ENCODE measurements at places on chromosomes 2 and 18.

- no peak for DNase-seq
Observed at GRCh38 chr2:170846314-170846713, 29.6 kb downstream of the GAD1 start.

GRCh38 chr18:9520666-9521065 lies 45.4 kb downstream of the RALBP1 start:
- DNase-seq = no peak

DNA sequence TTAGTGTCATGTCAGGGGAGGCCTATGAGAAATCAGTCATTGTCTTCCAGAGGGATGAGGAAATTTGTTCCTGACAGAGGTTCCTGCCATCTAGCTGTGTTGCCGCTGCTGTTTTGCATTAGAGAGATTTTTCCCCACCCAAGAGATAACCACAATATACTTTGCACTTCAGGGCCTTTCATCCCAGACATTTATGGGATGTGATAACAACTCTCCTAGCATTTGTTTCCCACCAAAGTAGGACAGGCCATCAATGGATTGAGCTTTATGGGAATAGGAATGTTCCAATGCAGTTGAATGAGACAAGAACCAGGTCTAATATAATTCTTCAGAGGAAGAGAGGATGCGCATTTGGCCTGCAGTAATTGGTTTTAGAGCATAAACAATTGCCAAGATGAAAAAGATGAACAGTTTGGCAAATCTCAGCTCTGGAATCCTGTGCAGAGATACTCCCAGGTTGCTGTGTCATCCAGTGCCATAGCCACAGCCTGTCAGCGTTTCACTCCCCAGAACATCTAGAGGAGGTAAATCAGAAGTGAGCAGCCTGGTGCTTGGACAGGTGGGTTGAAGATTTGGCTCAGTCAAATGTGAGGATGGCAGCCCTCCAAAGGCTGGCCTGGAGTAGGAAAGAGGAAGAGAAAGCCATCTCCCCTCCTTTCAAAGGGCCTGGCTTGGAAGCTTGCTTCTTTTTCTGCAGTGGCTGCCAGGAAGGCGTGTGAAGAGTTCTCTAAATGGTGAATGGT lies 93.7 kb upstream of the SETBP1 start:
- no peak for DNase-seq

DNA sequence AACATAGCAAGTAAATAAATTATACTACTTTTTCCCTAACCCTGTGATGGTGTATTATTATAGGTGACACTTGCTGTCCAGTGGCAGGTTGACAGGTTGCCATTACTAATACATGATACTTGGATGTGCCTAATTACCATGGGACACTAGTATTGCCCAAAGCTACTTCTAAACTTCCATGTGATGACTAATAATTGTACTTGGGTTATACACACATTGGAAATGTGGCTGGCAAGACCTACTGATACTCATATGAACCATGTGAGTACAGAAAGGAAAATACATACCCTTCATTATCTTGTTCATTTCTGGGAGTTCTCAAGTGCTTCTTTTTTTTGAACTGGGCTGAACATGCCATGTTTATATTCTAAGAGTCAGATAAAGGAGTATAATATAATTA lies 156.4 kb downstream of the IKZF2 start:
- no peak for DNase-seq

- no peak for DNase-seq
Observed at GRCh38 chr2:41963661-41964525, 83.9 kb upstream of the PKDCC start.

Data from activated naive CD4-positive, alpha-beta T cell treated with Interleukin-2 at 50 U/mL for 16 hours (primary cell).